Right ventricle myocardium inferior (tissue), 1 donor: ENCODE measurements at places on chromosomes 2 and 18. TPM values are rescaled to one million over a fixed set of nuclear protein-coding genes. Genes with fewer than 3 reads are reported as not detected.

The FASTKD1 gene
- total RNA-seq = 112 TPM

The DHRS9 gene
- 0.81 TPM for total RNA-seq

The IDH1 gene
- total RNA-seq = 52.4 TPM

The TBR1 gene
- total RNA-seq = not detected

The UBE2F gene
- 73.3 TPM for total RNA-seq

The MAP3K19 gene
- not detected for total RNA-seq

The TMEM247 gene
- not detected for total RNA-seq

The RFTN2 gene
- total RNA-seq = 7.5 TPM

The ITGA6 gene
- total RNA-seq = 44.7 TPM

The LRATD1 gene
- 2.5 TPM for total RNA-seq

The FAM237A gene
- total RNA-seq = 1.2 TPM

The CD8A gene
- 1.2 TPM for total RNA-seq

The EVA1A gene
- 0.84 TPM for total RNA-seq

The FBXO41 gene
- total RNA-seq = 0.87 TPM

The TRIM43 gene
- total RNA-seq = not detected

The SETBP1 gene
- total RNA-seq = 7.1 TPM

The HSBP1L1 gene
- total RNA-seq = 12.5 TPM

The DUSP2 gene
- 1.3 TPM for total RNA-seq

The XDH gene
- total RNA-seq = not detected

The FHL2 gene
- 1,619 TPM for total RNA-seq

The ZAP70 gene
- total RNA-seq = 1.6 TPM

The VAMP5 gene
- total RNA-seq = 62.1 TPM

The MRPS9 gene
- 70.3 TPM for total RNA-seq

The MEP1B gene
- total RNA-seq = not detected
